Kidney glomerular epithelial cell (primary cell): ENCODE measurements at places on chromosomes 6 and 20.

DNA sequence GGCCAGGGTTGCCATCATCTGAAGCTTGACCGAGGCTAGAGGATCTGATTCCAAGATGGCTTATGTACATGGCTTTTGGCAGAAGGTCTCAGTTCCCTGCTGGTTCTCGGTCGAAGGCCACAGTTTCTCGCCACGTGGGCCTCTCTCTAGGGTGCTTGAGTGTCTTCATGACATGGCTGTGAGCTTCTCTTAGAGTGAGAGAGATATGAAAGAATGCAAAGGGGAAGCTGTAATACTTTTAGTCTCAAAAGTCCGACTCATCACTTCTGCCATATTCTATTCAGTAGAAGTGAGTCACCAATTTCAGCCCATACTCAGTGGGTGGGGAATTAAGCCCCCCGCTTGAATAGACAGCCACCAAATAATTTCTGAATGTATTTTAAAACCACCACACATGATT, 94.2 kb downstream of the UTRN start:
- no peak for DNase-seq

DNA sequence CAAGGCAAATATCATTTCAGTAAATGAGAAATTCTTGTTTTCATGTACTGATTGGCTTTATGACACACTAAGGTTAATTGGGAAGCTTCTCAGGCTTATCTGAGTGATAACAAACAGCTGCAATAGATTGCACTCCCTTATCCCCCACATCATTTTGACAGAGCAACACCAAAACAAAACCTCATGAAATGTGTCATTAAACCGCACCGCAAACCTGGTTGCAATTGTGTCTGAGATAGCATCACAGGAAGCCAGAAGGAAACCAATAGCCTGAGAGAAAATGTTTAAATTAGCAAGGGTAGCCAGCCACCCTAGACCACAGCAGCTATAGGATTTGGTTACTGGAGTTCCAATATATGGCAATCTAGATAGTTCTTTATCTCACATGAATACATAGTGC, 31.6 kb upstream of the LAMA4 start:
- DNase-seq, result no peak

- no peak for DNase-seq
Observed at GRCh38 chr6:7224731-7225130, 88.3 kb downstream of the SSR1 start.

DNA sequence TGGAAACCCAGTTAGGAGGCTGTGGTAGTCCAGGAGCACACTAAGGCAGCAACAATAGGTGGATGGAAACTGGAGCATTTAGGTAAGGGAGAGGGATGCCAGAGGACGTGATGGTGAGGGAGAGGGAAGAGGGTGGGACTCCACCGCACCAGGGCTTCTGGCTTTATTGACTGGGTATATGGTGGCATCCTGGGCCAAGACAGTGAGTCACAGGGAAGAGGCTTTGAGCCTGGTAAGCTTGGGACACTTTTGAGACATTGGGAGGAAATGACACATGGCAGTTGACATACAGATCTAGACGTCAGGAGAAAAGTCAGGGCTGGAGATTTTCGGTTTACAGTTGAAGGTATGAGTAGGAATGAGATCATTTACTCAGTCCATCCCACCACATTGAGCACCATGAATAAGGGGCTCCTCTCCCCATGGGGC, 14.9 kb downstream of the NT5E start:
- DNase-seq, result peak; percentile 49

- DNase-seq, result no peak
Observed at GRCh38 chr6:109284675-109285074, 97.6 kb downstream of the CD164 start.

- DNase-seq, result peak; percentile 39
Observed at GRCh38 chr20:59222253-59223181, 58.9 kb downstream of the ZNF831 start.

GRCh38 chr20:33781133-33781532, 30.0 kb upstream of the CHMP4B start:
- DNase-seq, result no peak

GRCh38 chr6:137867685-137868509, 838 bp downstream of the TNFAIP3 start:
- DNase-seq, result peak; percentile 13

DNA sequence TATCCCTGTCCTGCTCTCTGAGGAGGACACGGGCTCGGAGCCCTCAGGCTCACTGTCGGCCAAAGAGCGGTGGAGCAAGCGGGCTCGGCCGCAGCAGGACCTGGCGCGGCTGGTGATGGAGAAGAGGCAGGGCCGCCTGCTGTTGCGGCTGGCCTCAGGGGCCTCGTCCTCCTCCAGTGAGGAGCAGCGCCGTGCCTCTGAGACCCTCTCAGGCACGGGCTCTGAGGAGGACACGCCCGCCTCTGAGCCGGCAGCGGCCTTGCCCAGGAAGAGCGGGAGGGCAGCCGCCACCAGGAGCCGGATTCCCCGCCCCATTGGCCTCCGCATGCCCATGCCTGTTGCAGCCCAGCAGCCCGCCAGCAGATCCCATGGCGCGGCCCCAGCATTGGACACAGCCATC, 14.2 kb upstream of the SLC22A7 start:
- no peak for DNase-seq

DNA sequence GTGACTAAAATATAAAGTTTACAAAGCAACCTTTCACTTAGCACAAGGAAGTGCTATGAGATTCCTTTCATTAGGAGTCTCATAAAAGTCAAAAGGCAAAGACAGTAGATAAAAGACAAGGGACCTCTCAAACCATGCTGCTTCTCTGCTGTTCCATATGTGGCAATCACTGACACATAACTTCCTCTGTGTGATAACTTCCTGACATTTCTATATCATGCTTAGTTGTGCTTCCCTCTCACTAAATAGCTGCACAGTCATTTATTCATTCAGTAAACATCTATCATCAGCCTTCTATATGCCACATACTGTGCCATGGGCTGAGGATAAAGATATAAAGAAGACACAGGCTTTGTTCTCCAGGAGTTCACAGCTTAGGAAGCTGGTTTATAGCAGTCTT, 214.8 kb upstream of the GRIK2 start:
- DNase-seq, result no peak

- DNase-seq, result peak; percentile 62
Observed at GRCh38 chr6:157184202-157185015, 138.9 kb downstream of the TMEM242 start.

DNA sequence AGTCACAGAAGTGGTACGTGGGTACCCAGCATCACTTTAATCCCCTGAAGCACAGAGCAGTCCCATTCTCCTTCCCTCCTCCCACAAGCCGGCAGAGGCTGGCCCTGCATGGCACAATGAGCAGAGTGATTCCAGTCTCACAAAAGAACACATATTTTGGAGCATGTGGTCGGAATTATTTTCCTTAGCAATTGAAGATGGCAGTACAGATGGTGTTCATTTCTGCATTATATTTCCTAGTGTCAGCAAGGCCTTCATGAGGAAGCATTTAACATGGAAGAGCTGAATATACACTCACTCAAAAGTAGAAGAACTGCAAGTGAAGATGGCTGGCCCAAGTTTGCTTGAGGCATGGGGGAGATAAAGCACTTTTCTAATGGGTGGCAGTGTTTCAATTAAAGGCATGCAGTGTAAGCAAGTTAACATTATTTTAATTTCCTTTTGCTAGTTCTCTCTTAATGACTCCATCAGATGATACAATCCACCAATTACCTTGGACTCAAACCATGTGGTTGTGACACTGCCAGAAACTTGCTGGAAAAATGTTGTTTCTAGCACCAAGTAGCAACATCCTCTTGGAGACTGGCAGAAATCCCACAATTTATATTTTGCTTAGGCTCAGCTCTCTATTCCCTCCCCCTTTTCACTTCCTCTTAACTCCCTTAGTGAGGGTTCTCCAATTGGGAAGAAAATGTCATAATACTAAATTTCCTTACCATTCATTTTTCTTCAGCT, 74.4 kb downstream of the ARHGAP18 start:
- no peak for DNase-seq

DNA sequence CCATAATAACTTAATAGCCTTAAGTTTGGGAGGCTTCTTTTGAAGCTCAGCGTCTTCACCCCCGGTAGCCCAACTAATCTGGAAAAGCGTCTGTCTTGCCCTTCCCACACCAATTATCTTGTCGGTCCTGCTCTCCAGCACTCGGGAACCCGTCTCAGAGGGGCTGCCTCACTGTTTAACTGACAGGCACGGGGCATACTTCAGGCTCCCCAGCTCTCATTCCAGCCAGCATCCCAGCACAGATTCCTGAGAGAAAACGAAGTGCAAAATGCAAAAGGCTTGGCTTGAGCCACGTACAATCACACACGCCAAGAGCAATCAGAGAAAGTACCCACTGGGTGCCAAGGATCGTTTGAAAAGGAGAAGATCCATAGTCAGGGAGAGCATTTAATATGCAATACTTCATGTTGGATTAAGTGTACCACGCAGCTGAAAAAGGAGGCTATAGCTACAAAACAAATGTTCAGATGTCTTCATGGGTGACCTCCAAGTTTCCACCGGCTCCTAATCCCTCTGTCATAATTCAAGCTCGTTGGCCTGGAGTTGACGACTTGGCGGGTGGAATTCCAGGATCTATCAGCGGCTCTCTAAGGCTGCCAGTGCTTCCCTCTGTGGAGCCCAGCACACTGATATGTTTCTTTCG, 53.7 kb upstream of the STX16 start:
- DNase-seq, result no peak

GRCh38 chr6:13908955-13909381, 15.8 kb upstream of the RNF182 start:
- DNase-seq, result peak; percentile 52

DNA sequence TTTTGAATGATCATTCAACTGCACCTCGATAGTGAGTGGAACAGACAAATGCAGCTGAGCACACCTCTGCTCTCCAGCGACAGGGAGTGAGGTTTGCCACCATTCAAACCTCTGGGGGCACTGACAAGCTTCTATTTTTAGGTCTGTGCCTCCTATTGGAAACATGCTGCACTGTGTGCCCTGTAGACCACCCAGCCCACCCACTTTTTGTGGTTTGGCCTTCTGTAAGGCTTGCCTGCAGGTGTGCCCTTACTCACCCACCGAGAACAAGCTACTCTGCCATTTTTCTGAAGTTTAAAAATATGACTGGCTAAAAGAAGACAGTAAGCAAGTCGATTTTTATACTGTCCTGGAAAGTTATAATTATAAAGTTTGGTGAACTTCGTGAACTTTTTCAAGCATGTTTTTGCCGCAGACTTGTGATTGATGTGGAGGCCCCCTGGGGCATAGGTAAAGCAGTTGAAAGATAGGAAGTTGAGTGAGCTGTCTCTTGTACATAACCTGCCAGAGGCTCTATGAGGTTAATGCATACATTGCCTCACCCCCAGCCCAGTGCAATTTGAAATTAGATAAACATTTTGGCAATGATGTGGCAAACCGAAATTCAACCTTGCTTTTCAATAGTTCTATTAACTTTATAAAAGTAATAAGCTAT, 53.8 kb downstream of the ADGRG6 start:
- DNase-seq, result no peak

DNA sequence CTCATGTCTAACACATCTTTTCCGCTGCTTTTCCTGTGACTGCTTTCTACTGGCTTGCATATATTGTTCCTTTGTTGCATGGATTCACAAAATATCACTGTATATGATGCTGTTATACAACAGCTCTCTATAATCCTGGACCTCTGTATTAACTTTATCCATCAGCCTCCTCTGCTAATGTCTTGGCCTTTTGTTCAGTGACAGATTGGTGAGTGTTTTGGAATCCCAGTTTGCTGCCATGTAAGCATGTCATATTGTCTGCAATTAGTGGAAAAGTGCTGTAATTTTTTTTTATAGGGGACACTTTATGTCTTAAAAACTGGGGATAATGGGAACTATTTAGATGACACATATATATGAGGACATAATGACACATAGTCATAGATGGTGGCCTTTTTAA, 3.0 kb downstream of the RIMS1 start:
- no peak for DNase-seq

GRCh38 chr20:31595654-31596411, 9.3 kb upstream of the ID1 start:
- DNase-seq, result peak; percentile 13

GRCh38 chr20:34689486-34689885, 12.6 kb upstream of the PIGU start:
- no peak for DNase-seq

DNA sequence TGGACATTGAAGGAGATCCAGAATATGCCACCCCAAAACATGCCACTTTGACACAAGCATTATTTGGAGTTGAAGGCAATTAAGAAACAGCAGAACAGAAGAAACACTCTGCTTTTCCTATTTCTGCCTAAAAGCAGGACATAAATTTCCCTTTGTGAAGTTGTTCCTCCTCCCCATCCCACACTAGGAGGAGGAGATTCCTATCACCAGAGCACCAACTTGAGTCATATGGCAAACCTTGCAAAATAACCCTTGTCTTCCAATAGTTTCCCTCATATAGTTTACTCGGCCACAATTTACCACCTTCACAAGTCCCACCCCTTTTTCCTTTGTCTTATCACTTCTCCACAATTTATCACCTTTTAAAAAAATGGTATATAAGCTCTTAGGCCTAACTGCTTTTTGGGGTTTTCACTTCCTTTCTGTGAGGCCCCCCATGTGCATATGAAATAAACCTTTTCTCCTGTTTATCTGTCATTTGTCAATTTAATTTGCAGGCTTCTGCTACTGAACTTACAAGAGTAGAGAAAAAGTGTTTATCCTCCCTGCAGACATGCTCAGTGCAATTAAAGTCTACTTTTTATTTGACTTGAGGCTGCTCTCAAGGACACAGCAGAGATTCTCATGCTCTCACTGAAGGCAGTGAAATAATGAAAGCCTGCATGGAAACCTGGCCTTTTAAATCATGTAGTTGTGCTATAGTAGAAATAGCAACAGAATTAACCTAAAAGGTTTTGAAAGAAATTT, 2.8 kb upstream of the RAB23 start:
- DNase-seq, result no peak

DNA sequence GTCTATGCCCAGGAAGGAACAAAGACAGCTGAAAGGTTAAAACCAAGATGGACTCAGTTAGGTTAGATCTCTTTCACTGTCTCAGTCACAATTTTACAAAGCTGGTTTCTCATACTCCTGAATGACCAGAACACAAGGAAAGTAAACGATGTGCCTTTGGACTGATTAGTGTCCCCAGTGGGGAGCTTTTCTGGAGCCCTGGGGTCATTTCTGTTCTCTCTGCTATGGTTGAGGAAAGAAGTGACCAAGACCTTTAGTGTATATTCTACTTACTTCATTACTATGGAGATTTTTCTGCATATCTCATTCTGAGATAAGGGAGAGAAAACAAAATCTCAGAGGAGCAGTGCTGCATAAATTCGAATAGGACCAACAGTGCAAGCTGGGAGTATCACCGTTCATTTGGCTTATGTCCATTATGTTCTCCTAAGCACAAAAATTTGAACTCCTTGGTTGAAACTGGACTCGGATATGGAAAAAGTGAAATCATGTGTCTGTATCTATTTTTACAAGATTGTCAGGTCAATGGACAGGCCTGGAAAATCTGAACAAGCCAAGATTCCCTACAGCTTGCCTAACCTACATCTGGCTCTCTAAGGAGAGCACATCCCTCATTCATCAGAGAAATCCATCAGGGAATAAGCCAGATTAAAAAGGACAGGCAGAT, 34.4 kb upstream of the ENPP1 start:
- no peak for DNase-seq
